Hypothalamus (tissue), 51 donors: ENCODE measurements at places on chromosomes 1 and 21.

- no peak for DNase-seq
Measured at GRCh38 chr1:185864331-185864730, 130.1 kb downstream of the HMCN1 start.

DNA sequence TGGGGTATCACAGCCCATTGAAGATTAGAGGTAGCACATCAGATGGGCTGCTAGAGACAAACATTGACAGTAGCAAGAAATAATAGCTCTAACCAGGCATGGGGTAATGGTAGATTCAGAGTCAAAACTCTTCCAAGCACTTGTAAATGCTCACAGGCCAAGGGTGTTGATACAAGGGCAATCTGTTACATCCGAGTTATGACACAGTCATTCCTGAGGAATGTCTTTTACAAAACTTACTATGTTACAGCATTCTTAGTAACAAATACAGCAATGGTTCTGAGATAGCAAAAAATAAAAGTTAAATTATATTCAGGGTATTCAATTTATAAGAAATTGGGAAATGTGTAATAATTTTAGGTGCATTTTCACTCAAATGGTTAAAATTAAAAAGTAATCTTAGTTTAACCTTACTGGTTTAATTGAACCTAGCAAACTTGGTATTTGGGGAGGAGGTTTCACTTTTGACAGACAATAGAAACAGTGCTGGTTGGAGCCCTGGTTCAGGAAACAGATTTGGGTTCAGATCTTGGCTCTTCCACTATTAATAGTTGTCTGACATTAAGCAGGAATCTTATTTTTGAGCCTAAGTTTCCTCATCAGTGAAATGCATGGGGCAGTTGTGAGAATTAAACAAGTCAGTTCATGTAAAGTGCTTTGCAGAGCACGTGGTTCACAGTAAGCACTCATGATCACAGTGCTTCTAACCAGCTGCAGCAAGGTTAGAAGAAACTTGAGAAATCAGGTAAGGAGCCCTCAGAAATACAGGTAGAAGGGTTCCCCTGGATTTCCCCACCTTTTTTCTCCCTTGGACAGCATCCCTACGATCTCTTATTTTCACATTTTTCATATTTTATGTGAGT lies 4.4 kb downstream of the ST3GAL3 start:
- DNase-seq, result no peak

DNA sequence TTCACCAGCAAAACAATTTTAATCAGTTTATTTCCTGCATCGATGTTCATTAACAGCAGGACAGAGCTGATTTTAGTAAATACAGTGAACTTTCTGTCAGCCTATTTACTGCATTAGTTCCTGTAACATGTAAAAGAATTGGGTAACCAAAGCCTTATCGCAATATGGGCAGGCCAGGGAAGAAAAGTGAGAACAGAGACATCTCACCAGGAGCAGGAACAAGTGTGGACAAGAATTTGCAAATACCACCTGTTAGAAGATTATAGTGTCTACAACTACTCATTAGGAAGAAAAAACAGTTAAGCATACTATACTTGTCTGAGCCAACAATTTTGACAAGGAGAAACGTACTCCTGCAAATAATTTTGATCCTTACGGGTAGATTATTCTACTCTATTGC lies 1293.9 kb downstream of the PLA2G4A start:
- no peak for DNase-seq

- no peak for DNase-seq
Measured at GRCh38 chr1:3494321-3495308, 40.1 kb downstream of the ARHGEF16 start.

GRCh38 chr1:6491966-6492365 lies 499 bp upstream of the PLEKHG5 start:
- no peak for DNase-seq

DNA sequence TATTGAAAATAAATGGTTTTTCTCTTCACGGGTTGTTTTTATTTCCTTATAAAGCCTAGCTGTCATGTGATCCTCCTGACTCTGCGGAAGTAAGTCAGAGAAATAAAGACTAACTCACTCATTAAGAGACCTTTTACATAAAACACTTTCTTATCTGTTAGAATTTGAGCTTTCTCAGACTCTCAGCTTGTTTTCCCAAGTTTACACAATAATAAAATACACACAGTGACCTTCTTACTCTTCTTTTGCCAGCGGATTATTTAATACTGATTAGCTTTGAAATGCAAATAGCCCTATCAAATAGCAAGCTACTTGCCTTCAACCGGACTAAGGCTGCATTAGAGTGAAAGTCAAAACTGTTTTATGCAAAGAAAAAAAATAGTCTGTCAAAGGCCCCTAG lies 45.5 kb upstream of the CXADR start:
- no peak for DNase-seq

GRCh38 chr1:29271724-29272123 lies 35.4 kb downstream of the PTPRU start:
- no peak for DNase-seq

- no peak for DNase-seq
Measured at GRCh38 chr1:210257698-210258529, 25.3 kb downstream of the SERTAD4 start.

- no peak for DNase-seq
Measured at GRCh38 chr21:37210130-37210529, 57.0 kb downstream of the VPS26C start.

GRCh38 chr1:224160171-224160682 lies 22.8 kb upstream of the DEGS1 start:
- DNase-seq, result no peak
